ENCODE measurements at places on chromosomes 11 and 22. TPM values are rescaled to one million over a fixed set of nuclear protein-coding genes. Genes with fewer than 3 reads are reported as not detected.

The KCNJ11 gene
- total RNA-seq: 0.54 TPM

The CACNA1I gene
- 0.02 TPM for total RNA-seq

The TRMT112 gene
- total RNA-seq: 284 TPM

The SPON1 gene
- total RNA-seq: not detected

The CNGA4 gene
- not detected for total RNA-seq

The BTBD18 gene
- not detected for total RNA-seq

The CST6 gene
- total RNA-seq: not detected

DNA sequence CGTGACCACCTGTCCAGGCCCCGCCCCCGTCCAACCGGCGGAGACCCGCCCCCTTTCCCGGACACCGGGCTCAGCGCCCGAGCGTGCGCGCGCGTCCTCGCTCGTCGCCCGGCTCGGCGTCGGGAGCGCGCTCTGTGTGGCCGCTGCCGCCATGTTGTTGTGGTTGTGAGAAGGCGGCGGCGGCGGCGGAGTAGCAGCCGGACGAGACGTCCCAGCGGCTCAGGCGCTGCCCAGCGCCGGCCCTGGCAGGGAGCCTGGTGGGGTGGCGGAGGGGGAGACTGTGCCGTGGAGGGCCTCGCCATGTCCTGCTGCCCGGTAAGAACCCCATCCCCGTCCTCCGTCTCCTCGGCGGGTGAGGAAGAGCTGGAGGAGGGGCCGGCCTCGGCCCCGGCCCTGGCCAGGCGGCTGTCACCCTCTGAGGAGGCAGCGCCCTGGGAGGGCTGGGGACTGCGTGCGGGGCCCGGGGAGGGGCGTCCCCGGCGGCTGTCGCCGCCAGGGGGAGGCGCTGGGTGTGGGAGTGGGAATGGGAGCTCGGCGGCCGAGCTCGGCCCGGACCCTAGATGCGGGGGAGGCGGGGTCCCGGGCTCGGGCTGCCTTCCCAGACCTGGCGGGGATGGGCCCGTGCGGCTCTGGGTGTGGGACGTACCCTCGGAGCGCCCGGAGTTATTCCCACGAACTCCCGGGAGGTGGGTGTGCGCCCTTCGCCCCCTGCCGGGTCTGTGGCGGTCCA is at the start of gene MTMR3:
MTMR3 (plus strand) TSS at position 130 of the 730 bp plus-strand sequence. CDS start 87,886 bp downstream, outside the sequence.
- H3K27me3 ChIP-seq: no peaks in the 10 kb centered on the region
- H3K4me1 ChIP-seq: peaks cover 7% of the 10 kb centered on the region
- peak; percentile 87 for DNase-seq
- peak within 1 kb of the TSS; percentile 71 for H3K27ac ChIP-seq
- H3K4me3 ChIP-seq: peak within 1 kb of the TSS; percentile 84

GRCh38 chr11:118956847-118957469 is 860 bp downstream of the UPK2 start:
- H3K27ac ChIP-seq: no peak overlapping the region
- no peak for DNase-seq
- peaks cover 8% of the 10 kb centered on the region for H3K4me1 ChIP-seq
- peaks cover 12% of the 10 kb centered on the region for H3K27me3 ChIP-seq
- no peaks in the 10 kb centered on the region for H3K36me3 ChIP-seq
- no peak overlapping the region for H3K4me3 ChIP-seq

GRCh38 chr11:74540270-74540669 is 46.7 kb upstream of the LIPT2 start:
- H3K27me3 ChIP-seq: no peaks in the 10 kb centered on the region
- DNase-seq: no peak
- H3K27ac ChIP-seq: no peak overlapping the region
- no peaks in the 10 kb centered on the region for H3K4me1 ChIP-seq
- H3K4me3 ChIP-seq: no peak overlapping the region
- H3K36me3 ChIP-seq: no peaks in the 10 kb centered on the region

GRCh38 chr11:102401905-102402304 is 50.7 kb downstream of the TMEM123 start:
- peaks cover 72% of the 10 kb centered on the region for H3K36me3 ChIP-seq
- H3K27me3 ChIP-seq: no peaks in the 10 kb centered on the region
- DNase-seq: no peak
- no peak overlapping the region for H3K4me3 ChIP-seq
- H3K27ac ChIP-seq: no peak overlapping the region

GRCh38 chr11:6156628-6157359 is 13.3 kb downstream of the OR52B2 start:
- H3K4me1 ChIP-seq: no peaks in the 10 kb centered on the region
- no peaks in the 10 kb centered on the region for H3K27me3 ChIP-seq
- no peak overlapping the region for H3K27ac ChIP-seq
- no peak for DNase-seq
- no peak overlapping the region for H3K4me3 ChIP-seq

GRCh38 chr11:113249491-113249763 is 65.0 kb upstream of the TTC12 start:
- no peaks in the 10 kb centered on the region for H3K36me3 ChIP-seq
- H3K27me3 ChIP-seq: peaks cover 14% of the 10 kb centered on the region
- no peak overlapping the region for H3K4me3 ChIP-seq

- H3K36me3 ChIP-seq: no peaks in the 10 kb centered on the region
- H3K27me3 ChIP-seq: no peaks in the 10 kb centered on the region
- DNase-seq: no peak
- no peak overlapping the region for H3K4me3 ChIP-seq
- no peak overlapping the region for H3K27ac ChIP-seq
Observed at GRCh38 chr11:16204261-16204660, 152.1 kb downstream of the SOX6 start.

DNA sequence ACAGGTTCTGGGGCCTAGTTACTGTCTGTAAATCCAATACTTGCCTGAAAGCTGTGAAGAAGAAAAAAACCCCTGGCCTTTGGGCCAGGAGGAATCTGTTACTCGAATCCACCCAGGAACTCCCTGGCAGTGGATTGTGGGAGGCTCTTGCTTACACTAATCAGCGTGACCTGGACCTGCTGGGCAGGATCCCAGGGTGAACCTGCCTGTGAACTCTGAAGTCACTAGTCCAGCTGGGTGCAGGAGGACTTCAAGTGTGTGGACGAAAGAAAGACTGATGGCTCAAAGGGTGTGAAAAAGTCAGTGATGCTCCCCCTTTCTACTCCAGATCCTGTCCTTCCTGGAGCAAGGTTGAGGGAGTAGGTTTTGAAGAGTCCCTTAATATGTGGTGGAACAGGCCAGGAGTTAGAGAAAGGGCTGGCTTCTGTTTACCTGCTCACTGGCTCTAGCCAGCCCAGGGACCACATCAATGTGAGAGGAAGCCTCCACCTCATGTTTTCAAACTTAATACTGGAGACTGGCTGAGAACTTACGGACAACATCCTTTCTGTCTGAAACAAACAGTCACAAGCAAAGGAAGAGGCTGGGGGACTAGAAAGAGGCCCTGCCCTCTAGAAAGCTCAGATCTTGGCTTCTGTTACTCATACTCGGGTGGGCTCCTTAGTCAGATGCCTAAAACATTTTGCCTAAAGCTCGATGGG is 13.5 kb downstream of the PIK3IP1 start:
- peaks cover 11% of the 10 kb centered on the region for H3K4me1 ChIP-seq
- H3K27ac ChIP-seq: no peak overlapping the region
- H3K4me3 ChIP-seq: no peak overlapping the region
- H3K27me3 ChIP-seq: no peaks in the 10 kb centered on the region
- peaks cover 89% of the 10 kb centered on the region for H3K36me3 ChIP-seq

GRCh38 chr22:37228106-37229011 is 15.7 kb downstream of the RAC2 start:
- no peak overlapping the region for H3K4me3 ChIP-seq
- H3K36me3 ChIP-seq: peaks cover 8% of the 10 kb centered on the region
- peaks cover 27% of the 10 kb centered on the region for H3K4me1 ChIP-seq
- H3K27me3 ChIP-seq: no peaks in the 10 kb centered on the region
- H3K27ac ChIP-seq: peak overlapping the region; percentile 32
- no peak for DNase-seq

- DNase-seq: no peak
- no peaks in the 10 kb centered on the region for H3K27me3 ChIP-seq
- no peak overlapping the region for H3K4me3 ChIP-seq
- no peaks in the 10 kb centered on the region for H3K4me1 ChIP-seq
- H3K36me3 ChIP-seq: no peaks in the 10 kb centered on the region
Observed at GRCh38 chr11:77424644-77425043, 49.2 kb downstream of the PAK1 start.

- no peak for DNase-seq
- peaks cover 5% of the 10 kb centered on the region for H3K4me1 ChIP-seq
- no peak overlapping the region for H3K4me3 ChIP-seq
- no peaks in the 10 kb centered on the region for H3K36me3 ChIP-seq
- no peak overlapping the region for H3K27ac ChIP-seq
Observed at GRCh38 chr11:8032122-8032521, 45.0 kb downstream of the EIF3F start.

DNA sequence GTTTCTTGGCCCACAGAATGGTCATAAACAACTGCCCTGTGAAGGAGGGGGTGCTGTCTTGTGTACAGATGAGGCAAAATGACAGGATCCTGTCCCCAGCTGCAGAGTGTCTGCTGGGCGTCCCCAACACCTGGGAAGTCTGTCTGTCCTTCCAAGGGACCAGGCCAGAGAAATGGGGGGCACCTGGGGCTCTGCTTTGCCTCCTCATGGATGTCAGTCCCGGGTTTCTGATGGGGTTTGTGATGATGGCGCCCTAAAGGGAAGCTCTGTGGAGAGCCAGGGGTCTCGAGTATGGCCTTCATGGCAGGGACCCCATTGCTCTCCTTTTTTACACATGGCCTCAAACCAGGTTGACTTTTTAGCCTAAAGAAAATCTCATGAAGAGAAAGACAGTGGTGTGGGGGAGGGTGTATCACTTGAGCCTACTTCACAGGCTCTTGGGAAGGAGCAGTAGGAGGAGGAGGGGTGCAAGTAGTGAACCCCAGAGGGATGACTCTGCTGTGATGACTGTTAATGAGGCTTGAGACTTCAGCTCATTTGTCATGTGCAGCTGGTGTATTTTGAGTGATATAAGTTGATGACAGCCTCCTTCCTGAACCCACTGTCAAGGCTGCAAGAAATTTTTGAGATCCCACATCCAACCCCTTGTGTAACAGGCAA is 40.6 kb upstream of the TUB start:
- H3K4me1 ChIP-seq: no peaks in the 10 kb centered on the region
- no peak overlapping the region for H3K27ac ChIP-seq
- H3K36me3 ChIP-seq: peaks cover 6% of the 10 kb centered on the region

DNA sequence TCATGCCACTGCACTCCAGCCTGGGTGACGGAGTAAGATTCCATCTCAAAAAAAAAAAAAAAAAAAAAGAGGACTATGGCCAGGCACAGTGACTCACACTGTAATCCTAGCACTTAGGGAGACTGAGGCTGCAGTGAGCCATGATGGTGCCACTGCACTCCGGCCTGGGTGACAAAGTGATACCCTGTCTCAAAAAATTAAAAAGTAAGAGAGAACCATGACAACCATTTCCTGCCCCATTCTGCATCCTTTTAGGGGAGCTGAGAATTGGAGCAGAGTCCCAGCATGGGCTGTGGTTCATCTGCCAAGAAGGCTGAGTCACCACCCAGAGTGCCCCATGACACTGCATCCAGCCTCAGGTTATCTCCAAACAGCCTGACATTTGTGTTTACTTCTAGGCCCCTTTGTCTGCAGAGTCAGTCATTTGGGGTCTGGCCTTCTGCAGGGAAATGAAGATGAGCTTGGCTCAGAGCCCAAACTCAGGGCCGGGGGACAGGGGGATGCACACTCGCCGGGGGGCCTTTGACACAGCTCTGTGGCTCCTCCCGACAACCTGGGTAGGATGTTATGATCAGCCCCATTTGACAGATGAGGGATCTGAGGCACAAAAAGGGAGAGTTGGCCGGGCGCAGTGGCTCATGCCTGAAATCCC is 4.7 kb downstream of the CSDC2 start:
- H3K27ac ChIP-seq: no peak overlapping the region
- peaks cover 8% of the 10 kb centered on the region for H3K4me1 ChIP-seq
- DNase-seq: peak; percentile 82
- H3K27me3 ChIP-seq: no peaks in the 10 kb centered on the region

- H3K27me3 ChIP-seq: no peaks in the 10 kb centered on the region
- no peak overlapping the region for H3K27ac ChIP-seq
- no peak for DNase-seq
Observed at GRCh38 chr11:88511006-88511405, 173.5 kb upstream of the CTSC start.

DNA sequence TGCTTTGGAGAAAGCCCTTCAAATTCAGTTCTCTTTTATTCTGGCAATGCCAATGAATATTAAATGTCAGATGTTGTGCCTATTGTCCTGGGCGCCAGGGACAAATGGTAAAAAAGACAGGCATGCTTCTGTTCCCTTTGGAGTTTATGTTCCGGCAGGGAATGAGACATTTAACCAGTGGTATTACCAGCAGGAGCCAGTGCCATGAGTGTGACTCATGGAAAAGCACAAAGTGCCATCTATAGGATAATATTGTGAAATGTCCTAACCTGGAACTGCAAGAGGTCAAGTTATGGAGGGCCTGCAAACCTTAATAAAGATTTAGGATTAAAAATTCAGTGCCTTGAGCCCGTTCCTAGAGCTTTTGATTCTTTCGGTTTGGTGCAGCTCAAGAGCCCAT is 39.5 kb downstream of the REXO2 start:
- no peaks in the 10 kb centered on the region for H3K27me3 ChIP-seq
- peak; percentile 75 for DNase-seq
- H3K27ac ChIP-seq: no peak overlapping the region
- H3K36me3 ChIP-seq: no peaks in the 10 kb centered on the region

DNA sequence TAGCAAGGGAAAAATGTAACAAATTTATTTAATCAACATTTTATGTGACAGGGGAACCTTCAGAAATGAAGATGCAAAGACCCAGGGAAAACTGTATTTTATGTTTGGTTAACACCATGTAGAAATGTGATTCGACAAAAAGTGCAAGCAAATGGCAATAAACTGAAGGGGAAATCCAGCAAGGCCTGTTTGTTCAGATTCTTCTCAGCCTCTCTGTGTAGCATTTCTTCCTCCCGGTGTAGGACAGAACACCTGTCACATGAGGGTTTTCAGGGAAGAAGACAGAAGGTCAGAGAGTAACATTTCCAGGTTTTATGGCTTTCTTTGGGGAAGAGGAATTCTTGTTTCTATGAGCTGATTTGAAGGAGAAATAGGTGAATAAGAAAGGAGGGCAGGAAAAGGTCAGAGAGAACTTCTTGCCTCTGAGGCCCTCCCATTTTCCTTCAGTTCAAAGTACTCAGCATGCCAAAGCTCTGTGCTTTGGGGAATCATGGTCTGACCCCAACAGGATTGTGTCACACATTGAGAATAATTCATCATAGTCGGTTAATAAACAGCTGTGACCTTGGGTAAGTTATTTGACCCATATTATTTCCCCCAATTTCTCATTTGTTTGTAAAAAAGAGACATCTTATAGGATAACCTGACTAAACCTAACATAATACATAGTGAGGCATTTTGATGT is 45.5 kb upstream of the ME3 start:
- DNase-seq: no peak
- H3K27ac ChIP-seq: peak overlapping the region; percentile 76
- H3K4me1 ChIP-seq: peaks cover 35% of the 10 kb centered on the region
- H3K36me3 ChIP-seq: no peaks in the 10 kb centered on the region

Data from MCF 10A (cell line).